B cell (primary cell): ENCODE measurements at places on chromosomes 5 and 9. TPM values are rescaled to one million over a fixed set of nuclear protein-coding genes. Genes with fewer than 3 reads are reported as not detected.

The CDH12 gene
- not detected in 2 replicates for total RNA-seq

The GTF2H2 gene
- total RNA-seq = 39.6 and 45.2 TPM in 2 replicates

The DMGDH gene
- total RNA-seq = 0.47 and 0.87 TPM in 2 replicates

The WDR38 gene
- not detected in 2 replicates for total RNA-seq

The TSSK1B gene
- not detected in 2 replicates for total RNA-seq

The MAP1B gene
- 0.07 and 0.15 TPM in 2 replicates for total RNA-seq

The ANKRD18B gene
- not detected in 2 replicates for total RNA-seq
